ENCODE measurements at places on chromosomes 5 and 9. TPM values are rescaled to one million over a fixed set of nuclear protein-coding genes. Genes with fewer than 3 reads are reported as not detected.

The EGFL7 gene
- 0.33 TPM for polyA plus RNA-seq

The ABO gene
- not detected for polyA plus RNA-seq

The UGT3A1 gene
- polyA plus RNA-seq = not detected

The ADGRD2 gene
- polyA plus RNA-seq = not detected

The TEX48 gene
- polyA plus RNA-seq = not detected

The RAI14 gene
- polyA plus RNA-seq = 0.17 TPM

The PDE6A gene
- polyA plus RNA-seq = not detected

The PFDN1 gene
- 153 TPM for polyA plus RNA-seq

The GFI1B gene
- polyA plus RNA-seq = 0.38 TPM

The OTP gene
- not detected for polyA plus RNA-seq

The ZNF474 gene
- 0.23 TPM for polyA plus RNA-seq

Measured in naive B cell (primary cell).